ENCODE measurements at places on chromosomes 2 and 18. TPM values are rescaled to one million over a fixed set of nuclear protein-coding genes. Genes with fewer than 3 reads are reported as not detected.

The RTP5 gene
- 1.8 TPM for total RNA-seq

The KYNU gene
- 0.57 TPM for total RNA-seq

The MEP1B gene
- not detected for total RNA-seq

- ATAC-seq, result peak; percentile 32
These were observed 2.2 kb downstream of the NOL4 start for GRCh38 chr18:34222307-34223163.

Measured in motor neuron (in vitro differentiated cells).